NCI-H748 treated with DMSO at 0.1 percent for 48 hours (cell line): ENCODE measurements at places on chromosomes 6 and 20.

DNA sequence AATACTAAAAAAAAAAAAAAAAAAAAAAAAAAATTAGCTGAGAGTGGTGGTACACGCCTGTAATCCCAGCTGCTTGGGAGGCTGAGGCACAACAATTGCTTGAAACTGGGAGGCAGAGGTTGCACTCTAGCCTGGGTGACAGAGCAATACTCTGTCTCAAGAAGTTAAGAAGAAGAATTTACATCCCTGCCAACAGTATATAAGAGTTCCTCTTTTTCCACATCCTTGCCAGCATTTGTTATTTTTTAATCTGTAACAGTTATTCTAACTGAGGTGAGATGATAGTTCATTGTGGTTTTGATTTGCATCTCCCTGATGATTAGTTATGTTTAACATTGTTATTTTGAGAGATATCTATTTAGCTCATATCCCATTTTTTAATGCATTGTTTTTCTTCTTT lies 20.3 kb upstream of the DYNLRB1 start:
- no peak for DNase-seq

DNA sequence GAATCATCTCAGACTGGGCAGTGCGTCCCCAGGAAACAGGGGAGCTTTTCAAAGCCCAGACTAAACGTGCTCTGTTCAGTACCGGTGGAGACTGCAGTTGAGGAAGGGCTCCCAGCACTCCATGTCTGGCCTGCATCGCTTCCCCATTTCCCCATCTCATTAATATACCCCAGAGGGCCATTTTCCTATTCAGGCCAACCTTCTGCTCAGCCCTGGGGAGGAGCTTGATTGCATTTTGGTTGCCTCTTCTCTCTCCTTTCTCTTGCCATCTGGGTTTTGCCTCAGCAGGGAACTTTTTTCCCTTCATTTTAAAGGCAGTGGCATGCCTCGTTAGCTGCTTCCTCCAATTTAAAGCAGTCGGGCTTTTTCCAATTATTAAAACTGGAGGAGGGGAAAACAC lies 394.3 kb upstream of the SOX4 start:
- no peak for DNase-seq

DNA sequence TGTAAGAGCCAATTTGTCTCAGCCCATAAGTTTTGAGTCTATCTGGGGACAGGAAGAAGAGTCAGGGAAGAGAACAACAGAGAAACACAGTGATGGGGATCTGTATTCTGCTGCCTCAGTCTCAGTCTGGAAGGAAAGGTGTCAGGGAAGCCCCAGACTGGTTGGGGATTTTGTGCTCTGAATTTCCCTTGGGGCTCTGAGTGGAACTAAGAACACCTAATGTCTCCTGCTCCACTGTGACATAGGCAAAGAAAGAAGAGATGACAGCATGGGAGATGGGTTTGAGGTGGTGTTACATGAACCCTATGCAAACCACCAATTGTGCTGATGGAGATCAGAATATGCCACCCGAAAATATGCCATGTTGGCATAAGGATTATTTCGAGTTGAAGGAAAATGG lies 139.5 kb upstream of the MYLIP start:
- DNase-seq = no peak

GRCh38 chr6:11384531-11385309 lies 152.3 kb upstream of the NEDD9 start:
- no peak for DNase-seq

DNA sequence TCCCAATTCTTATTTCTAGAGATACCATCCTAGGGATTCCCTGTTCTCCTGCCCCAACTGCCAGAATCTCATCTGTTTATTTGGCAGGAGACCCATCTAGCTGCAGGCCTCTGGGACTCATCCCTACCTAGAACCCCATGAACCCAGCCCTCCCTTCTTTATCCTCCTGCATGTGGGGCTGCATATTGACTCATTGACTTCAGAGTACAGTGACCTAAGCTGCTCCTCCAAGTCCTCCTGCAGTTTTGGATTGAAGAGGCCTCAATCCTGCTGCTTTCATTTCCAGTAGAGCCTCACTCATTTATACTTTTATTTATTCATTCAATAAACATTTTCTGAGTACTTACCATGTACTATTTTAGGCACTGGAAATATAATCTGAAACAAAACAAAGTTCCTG lies 11.6 kb downstream of the TMEM200A start:
- DNase-seq = no peak
